ENCODE measurements at places on chromosomes 16 and 17.

DNA sequence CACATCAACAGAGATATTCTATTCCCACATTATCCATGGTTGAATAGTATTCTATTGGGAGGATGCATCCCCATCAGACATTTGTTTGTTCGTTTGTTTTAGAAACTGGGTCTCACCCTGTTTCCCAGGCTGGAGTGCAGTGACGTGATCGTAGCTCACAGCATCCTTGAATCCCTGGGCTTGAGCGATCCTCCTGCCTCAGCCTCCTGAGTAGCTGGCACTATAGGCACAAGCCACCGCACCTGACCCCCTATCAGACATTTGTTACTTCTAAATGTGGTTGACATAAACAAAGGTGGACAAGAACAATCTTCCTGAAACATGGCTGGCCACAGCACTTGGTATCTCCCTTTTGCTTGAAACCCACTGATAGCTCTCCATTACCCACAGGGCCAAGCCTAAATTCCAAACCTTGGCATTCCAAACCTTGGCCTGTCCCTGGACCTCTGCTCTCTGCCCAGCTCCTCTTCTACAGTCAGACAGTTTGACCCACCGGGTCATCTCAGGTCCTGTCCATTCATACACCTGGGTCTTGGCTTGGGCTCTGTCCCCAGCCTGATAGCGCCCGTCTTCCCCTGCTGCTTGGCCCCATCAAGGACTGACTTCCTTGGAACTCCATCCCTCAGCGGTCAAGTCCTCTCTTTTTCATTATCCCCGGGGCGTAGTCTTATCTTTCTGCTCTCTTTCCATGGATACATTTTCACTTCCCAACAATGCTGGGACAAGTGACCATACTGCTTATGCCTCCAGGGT is 1.5 kb upstream of the PRR29 start:
- DNase-seq, result no peak

GRCh38 chr17:8189041-8189710 is 804 bp downstream of the BORCS6 start:
- DNase-seq, result no peak

DNA sequence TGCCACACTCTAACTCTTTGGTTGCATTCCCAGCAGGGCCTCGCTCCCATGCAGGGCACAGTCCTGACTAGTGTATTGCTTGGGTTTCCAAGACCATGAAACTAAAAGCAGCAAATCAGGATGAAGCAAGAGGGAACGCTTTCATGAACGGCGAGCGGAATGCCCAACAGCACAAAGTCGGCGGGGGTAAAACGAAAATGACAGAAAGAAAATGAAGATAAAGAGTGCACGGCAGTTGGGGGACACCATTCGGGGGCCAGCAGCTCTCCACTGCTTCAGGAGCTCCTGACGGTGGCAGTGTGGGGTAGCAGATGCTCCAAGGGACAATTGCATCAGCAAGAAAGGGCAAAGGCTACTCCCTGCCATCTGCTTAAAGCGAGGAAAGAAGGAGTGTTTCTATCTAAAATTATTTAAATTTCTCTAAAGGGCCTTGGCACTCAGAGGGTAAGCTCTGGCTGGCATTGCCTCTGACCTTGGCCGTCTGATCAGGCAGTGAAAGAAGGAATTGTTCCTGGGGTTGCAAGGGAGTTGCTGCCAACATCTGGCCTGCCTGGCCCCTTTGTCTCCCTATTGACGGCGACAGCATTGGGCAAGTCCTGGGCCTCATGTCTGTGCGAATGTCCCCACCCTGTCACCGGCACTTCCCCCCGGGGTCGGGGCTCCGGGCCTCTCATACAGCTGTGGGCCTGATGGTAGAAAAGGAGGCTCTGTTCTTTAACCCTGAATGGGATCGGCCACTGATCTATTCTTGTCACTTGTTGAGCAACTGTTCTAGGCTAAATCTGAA is 138.2 kb downstream of the CMIP start:
- DNase-seq, result no peak

DNA sequence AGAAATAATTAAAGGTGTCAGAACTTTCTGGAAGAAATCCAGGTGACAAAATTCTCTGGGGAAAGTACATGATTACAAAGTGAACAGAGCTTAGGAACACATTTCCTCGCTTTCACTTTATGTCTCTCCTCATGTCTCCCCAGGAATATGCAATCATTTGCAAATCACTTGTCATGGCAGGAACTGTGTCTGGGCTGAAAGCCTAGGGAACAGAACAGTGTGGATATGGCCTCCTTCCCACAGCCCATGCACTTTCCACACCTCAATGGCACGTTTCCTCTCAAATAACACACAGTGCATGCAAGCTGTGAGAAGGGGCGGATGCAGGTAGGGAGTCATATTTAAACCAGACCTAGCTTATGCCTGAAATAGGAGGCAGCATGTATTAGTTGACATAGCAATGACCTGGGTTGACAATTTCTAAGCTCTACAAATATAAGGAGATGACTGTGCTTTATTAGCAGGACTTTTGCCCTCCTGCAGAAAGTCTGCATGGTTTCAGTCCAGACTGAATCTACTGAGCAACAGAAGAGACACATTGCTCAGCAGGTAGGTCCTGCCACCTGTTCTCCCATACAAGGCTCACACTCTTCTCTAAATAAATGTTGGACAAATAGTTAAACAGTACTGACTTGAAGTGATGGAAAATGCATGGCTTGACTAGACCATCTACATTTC is 236.0 kb upstream of the ELAC2 start:
- no peak for DNase-seq

GRCh38 chr16:46482895-46483294 is 138.3 kb downstream of the SHCBP1 start:
- DNase-seq, result no peak

DNA sequence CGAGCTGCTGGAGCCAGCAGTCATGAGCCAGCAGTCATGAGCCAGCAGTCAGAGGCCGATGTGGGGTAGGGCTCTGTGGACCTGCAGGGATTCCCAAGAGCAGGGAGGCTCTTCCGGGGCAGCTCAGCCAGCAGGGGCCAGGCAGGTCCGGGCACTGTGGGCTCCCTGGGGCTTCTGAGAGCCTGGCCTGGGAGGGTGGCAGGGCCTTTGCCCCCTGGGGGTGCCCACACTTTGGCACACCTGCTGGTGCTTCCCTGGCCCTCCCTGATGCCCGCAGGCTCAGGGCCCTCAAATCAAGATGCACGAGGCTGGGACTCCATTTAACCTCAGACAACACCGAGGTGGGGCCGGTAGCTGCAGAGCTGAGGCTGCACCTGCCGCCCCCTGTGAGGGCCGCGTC is 18.1 kb downstream of the SOX8 start:
- no peak for DNase-seq

DNA sequence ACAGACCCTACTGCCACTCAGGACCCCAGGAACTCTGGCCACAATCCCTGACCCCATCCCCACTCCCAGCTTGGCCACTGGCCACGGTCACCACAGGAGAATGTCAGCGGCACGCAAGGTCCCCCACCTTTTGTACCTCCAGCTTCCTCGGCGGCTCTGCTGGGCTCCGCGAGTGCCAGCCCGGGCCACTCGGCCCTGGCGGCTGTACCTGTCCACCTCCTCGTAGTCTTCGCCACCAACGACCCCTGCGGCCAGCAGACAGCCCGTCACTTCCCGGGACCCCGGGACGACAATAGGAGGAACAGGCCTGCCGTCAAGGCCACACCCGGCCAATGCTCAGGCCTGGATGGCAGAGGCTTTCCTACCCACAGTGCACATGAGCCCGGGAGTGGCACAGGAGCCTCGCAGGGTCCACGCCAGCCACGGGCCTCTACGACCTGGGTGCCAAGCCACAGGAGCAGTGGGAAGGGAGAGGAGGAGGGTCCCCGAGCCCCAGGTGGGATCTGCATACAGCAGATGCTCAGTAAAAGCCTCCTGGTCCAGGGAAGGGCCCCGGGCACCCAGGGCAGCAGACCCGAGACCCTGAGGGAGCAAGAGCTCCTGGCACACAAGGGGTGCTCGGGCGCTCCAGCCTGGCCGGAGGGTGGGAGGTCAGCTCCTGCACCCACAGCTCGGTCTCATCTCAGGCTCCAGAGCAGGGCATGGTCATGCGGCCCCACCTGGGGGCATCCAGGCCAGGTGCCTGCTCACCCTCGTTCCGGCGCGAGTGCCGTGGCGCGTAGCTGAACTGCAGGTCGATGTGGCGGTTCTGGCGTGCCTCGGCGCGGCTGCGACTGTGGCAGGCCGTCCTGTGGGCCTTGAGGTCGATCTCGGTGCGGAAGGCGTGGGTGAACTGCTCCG is 7.9 kb downstream of the ZNF598 start:
- DNase-seq, result no peak

GRCh38 chr16:8725513-8726178 is 51.2 kb downstream of the ABAT start:
- no peak for DNase-seq

DNA sequence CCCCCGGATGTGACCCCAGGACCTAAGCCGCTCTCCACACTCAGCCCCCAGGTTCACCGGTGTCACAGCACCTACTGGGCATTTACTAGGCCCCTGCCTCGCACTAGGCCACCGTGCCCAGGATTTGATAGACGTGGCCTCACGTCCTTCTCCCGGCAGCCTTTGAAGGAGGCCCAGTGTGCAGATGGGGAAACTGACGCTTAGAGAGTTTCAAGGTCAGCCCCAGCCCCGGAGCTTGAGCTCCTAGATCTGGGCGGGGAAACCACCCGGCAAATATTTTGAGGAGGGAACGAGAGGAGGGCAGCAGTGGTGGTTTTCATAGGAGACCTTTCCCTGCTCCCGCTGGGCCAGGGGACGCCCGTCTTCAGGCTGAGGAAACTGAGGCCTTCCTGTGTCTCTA is 10.3 kb downstream of the ZFPM1 start:
- DNase-seq, result no peak

GRCh38 chr17:78727476-78728229 is 54.4 kb downstream of the CYTH1 start:
- DNase-seq, result no peak
